ENCODE measurements at places on chromosomes 2 and 18. TPM values are rescaled to one million over a fixed set of nuclear protein-coding genes. Genes with fewer than 3 reads are reported as not detected.

GRCh38 chr2:159905926-159906714 is 108.1 kb upstream of the CD302 start:
- no peaks in the 10 kb centered on the region for H3K27me3 ChIP-seq
- DNase-seq, result no peak
- H3K36me3 ChIP-seq, result no peaks in the 10 kb centered on the region
- H3K4me1 ChIP-seq, result 0 out of 2 replicates have a peak, but pooled peaks cover 6% of the 10 kb centered on the region

DNA sequence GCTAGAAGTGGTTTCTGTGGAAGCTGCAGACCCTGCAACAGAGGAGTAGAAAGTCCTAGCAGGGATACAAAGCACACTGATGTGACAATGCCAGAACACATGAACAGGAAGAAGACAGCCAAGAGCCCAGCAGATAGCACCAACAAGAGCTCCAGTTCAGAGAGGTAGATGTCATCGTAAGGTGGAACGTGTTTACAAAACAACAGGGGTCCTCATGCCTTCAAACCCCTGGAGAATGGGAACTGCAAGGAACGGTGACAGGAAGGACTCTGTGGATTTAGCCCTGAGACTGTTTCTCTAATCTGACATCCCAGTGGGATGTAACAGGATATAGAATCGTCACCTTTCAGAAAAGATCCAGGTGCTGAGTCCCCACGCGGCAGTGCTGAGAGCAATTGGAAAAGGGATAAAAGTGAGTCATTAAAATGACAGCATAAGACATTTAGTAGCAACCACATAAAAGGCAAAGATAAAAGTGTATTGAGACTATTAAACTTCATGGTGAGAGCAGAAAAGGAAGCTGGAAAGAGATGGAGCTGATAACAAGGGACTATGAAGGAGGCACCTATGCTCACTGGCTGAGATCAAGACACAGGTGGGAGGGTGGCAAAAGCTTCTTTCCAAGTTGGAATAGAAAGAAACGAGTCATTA is 195.2 kb downstream of the FBXO15 start:
- no peaks in the 10 kb centered on the region for H3K27me3 ChIP-seq
- no peak for DNase-seq
- 0 out of 2 replicates have a peak, but pooled peaks cover 6% of the 10 kb centered on the region for H3K4me1 ChIP-seq
- H3K36me3 ChIP-seq, result no peaks in the 10 kb centered on the region
- no peak overlapping the region for H3K4me3 ChIP-seq

Gene MYO5B
- 25.4 TPM for total RNA-seq

GRCh38 chr2:134640494-134640893 is 78.3 kb downstream of the TMEM163 start:
- no peaks in the 10 kb centered on the region for H3K27me3 ChIP-seq
- H3K4me1 ChIP-seq, result no peaks in the 10 kb centered on the region
- no peak overlapping the region for H3K27ac ChIP-seq
- H3K36me3 ChIP-seq, result no peaks in the 10 kb centered on the region

DNA sequence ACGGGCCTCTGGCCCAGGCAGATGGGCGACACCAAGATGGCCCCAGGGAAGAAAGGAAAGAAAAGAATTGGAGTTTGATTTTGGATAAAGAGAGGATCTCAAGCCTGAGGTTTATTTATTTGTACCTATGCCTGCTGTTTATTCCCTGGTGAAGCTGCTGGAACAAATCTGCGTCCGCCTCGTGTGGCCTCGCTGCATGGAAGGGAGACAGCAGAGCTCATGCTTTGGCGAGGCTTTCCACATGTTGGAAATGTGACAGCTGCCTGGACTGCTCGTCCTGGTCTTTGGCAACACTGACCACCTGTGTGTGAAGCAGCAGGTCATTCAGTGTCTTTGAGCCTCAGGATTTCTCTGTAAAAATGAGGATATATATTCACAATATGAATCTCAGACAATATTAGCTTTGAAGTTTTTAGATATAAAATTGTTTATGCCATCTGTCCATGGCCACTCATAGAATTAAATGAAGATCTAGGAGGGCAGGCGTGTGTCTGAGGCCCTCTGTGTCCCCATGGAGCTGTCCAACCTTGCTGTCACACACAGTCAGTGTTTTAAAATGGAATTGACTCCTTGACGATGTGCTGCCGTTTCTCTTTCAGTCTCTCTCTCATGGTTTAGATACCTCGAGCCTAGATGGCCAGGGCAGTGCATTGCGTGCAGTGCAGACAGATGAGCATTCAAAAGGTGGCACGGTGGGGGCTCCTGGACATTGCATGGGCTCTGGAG is 94.3 kb downstream of the SOCS6 start:
- peak overlapping the region; percentile 77 for H3K27ac ChIP-seq
- no peak for DNase-seq
- peak overlapping the region; percentile 48 for H3K4me3 ChIP-seq
- H3K27me3 ChIP-seq, result no peaks in the 10 kb centered on the region
- H3K36me3 ChIP-seq, result no peaks in the 10 kb centered on the region

Gene SLC5A7
- total RNA-seq, result not detected

DNA sequence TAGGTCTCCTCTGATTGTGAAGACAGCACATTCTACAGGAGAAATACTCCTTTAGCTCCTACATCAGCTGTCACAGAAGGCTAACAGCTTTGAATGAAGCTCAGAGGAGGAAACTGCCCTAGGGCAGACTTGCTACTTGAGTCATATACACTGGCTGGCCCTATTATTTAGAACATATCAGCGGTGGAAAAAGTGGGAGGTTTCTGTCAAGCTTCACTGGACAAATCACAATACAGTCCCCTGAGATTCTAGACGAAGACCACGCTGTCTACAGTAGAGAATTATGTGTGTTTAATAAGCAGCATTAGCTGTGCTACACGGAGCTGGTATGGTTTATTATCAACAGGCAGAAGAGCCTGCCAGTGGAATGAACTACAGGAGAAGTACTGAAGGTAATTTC is 230.9 kb upstream of the FSIP2 start:
- H3K27me3 ChIP-seq, result no peaks in the 10 kb centered on the region
- H3K4me3 ChIP-seq, result no peak overlapping the region
- no peaks in the 10 kb centered on the region for H3K4me1 ChIP-seq

- no peaks in the 10 kb centered on the region for H3K36me3 ChIP-seq
- no peaks in the 10 kb centered on the region for H3K27me3 ChIP-seq
- H3K4me1 ChIP-seq, result peaks cover 30% of the 10 kb centered on the region
- peak overlapping the region; percentile 35 for H3K27ac ChIP-seq
- H3K4me3 ChIP-seq, result peak overlapping the region; percentile 95
- DNase-seq, result no peak
These were observed 1.8 kb downstream of the ZCCHC2 start for GRCh38 chr18:62524440-62525200.

DNA sequence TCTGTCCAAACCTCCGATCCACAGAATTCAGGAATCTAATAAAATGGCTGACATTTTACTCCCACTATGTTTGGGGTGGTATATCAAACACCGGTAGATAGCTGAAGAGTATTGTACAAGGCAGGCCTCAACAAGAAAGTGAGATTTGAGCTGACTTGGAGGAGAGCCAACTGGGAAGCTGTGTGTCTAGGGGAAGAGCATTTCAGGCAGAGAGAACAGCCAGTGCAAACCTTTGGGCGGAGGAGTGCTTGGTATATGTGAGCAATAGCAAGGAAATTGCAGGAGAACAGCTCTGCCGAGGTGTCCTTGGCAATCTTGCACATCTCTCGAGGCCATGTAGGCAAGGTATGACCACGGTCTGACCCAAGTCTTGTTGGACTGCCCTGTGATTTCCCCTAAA is 1.8 kb upstream of the MERTK start:
- no peak for DNase-seq
- no peak overlapping the region for H3K4me3 ChIP-seq
- H3K27ac ChIP-seq, result no peak overlapping the region
- H3K36me3 ChIP-seq, result no peaks in the 10 kb centered on the region
- H3K27me3 ChIP-seq, result no peaks in the 10 kb centered on the region
- H3K4me1 ChIP-seq, result peaks cover 6% of the 10 kb centered on the region

- H3K4me3 ChIP-seq, result peak overlapping the region; percentile 62
- H3K27me3 ChIP-seq, result no peaks in the 10 kb centered on the region
- H3K36me3 ChIP-seq, result no peaks in the 10 kb centered on the region
- H3K27ac ChIP-seq, result no peak overlapping the region
- DNase-seq, result no peak
- 0 out of 2 replicates have a peak, but pooled peaks cover 7% of the 10 kb centered on the region for H3K4me1 ChIP-seq
These were observed 859 bp downstream of the GREB1L start for GRCh38 chr18:21242780-21243401.

- H3K27me3 ChIP-seq, result no peaks in the 10 kb centered on the region
- peaks cover 6% of the 10 kb centered on the region for H3K4me1 ChIP-seq
- no peak for DNase-seq
- no peaks in the 10 kb centered on the region for H3K36me3 ChIP-seq
These were observed 58.1 kb downstream of the ST3GAL5 start for GRCh38 chr2:85830645-85831044.

DNA sequence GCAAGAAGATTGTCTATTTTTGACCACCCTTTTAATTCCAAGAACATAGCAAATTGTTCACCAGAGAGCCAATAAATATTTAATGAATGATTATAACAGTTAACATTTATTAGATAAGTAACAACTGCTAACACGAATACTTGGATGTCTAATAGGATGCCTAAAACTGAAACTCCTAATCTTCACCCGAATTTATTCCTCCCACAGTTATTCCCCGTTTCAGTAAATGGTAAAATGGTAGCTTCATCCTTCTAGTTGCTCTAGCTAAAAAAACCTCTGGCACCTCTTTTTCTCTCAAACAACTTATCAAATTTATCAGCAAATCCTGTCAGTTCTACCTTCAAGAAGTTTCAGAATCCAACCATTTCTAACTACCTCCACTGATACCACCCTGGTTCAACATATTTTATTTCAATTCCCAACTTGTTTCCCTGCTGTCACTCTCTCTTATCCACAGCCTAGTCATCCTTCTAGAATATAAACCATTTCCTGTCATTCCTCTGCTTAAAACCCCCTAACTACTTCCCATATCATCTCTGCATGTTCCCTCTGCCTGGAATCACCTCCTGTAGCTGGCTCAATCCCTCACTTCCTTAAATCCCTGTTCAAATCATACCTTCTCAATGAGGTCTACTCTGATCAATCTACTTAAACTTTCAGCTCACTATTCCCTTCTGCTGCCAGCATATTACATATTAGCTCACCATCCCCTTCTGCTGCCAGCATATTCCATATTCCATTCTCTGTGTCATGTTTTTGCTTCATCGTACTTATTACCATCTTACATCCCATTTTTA is 93.8 kb downstream of the ROCK2 start:
- peaks cover 18% of the 10 kb centered on the region for H3K4me1 ChIP-seq
- peaks cover 10% of the 10 kb centered on the region for H3K36me3 ChIP-seq
- H3K4me3 ChIP-seq, result no peak overlapping the region
- no peak for DNase-seq

DNA sequence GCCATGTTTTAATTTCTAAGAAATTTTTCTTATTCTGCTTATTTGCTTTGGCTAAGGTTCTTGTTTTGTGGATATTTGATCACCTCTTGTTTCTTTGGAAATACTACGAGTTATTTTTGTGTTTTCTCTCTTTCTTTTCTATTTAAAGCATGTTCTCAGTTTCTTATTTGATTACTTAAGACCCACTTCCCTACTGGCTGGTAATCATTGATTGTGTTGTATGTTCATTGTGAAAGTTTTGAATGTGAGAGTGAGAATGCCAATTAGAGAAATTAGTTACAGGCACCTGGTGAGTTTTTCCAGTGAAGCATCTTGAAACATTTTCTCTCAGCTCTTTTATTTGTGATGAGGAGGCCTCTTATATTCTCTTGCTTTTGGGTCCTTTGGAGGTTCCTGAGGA is 226.7 kb upstream of the MC4R start:
- H3K27me3 ChIP-seq, result no peaks in the 10 kb centered on the region
- no peak overlapping the region for H3K27ac ChIP-seq
- H3K36me3 ChIP-seq, result no peaks in the 10 kb centered on the region
- no peak for DNase-seq

- no peak for DNase-seq
- H3K36me3 ChIP-seq, result no peaks in the 10 kb centered on the region
- H3K27me3 ChIP-seq, result no peaks in the 10 kb centered on the region
- no peak overlapping the region for H3K4me3 ChIP-seq
- no peaks in the 10 kb centered on the region for H3K4me1 ChIP-seq
These were observed 9.0 kb downstream of the SP140L start for GRCh38 chr2:230335864-230336506.

DNA sequence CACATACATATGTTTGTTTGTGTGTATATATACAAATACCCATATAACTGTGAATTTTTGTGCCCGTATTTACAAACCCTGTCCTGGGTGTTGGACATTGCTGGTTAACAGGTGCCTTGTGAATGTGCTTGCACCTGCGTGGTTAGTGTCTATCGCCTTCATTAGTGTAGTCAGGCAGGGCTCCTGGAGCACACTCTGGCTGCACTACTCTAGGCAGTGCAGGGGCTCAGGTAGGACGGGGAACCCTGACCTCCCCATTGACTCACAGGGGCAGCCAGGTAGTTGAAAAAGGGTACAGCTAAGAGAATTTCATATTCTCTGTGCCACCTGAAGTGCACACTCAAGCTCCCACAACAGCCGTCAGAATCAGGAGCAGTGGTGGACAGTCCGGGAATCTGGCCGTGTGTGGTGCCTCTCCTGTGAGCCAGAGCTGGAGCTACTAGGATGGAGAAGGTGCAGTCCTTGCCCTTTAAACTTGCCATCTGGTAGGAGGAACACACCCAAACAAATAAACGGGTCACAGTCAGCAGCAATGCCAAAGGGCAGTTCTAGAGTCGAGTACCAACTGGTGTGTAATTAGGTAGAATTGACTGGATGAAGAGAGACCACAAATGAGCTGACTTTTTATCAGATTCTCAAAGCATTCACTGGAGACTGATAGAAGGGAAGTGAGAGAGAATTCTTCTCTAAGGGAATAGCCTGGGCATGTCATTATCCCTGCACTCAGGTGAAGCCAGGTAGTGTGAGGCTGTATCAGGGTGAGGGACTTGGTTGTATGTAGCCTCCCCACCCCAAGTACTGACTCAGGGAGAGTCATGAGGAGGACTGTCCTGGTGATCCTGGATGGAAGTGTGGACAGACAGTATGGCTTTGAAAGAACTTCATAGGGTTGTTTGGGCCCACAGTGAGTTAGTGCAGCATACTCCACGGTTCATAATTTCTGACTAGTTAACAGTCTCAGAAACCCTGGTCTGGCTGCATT is 44.1 kb downstream of the FARP2 start:
- no peaks in the 10 kb centered on the region for H3K36me3 ChIP-seq
- no peak overlapping the region for H3K27ac ChIP-seq
- no peaks in the 10 kb centered on the region for H3K4me1 ChIP-seq
- H3K4me3 ChIP-seq, result no peak overlapping the region

GRCh38 chr2:36820942-36821605 is 124.6 kb downstream of the VIT start:
- DNase-seq, result peak; percentile 20
- H3K36me3 ChIP-seq, result no peaks in the 10 kb centered on the region
- H3K4me3 ChIP-seq, result no peak overlapping the region
- H3K27ac ChIP-seq, result no peak overlapping the region

Gene TMX3
- total RNA-seq, result 22.7 TPM

Gene ALS2
- 27.2 TPM for total RNA-seq

Gene CTAGE1
- not detected for total RNA-seq

Gene KCNS3
- 28.8 TPM for total RNA-seq

Gene TEX261
- total RNA-seq, result 47.6 TPM

Gene DHRS9
- total RNA-seq, result not detected

Gene UGT1A10
- total RNA-seq, result not detected
